ENCODE measurements at places on chromosomes 1 and 21. TPM values are rescaled to one million over a fixed set of nuclear protein-coding genes. Genes with fewer than 3 reads are reported as not detected.

GRCh38 chr1:3027611-3028371 is 6.5 kb downstream of the ACTRT2 start:
- no peaks in the 10 kb centered on the region for H3K36me3 ChIP-seq
- DNase-seq, result no peak
- no peak overlapping the region for H3K27ac ChIP-seq
- H3K4me1 ChIP-seq, result peaks cover 6% of the 10 kb centered on the region
- peaks cover 49% of the 10 kb centered on the region for H3K27me3 ChIP-seq

GRCh38 chr1:52588535-52588934 is 13.6 kb upstream of the GPX7 start:
- no peaks in the 10 kb centered on the region for H3K36me3 ChIP-seq
- H3K27ac ChIP-seq, result no peak overlapping the region
- no peak for DNase-seq
- H3K4me1 ChIP-seq, result no peaks in the 10 kb centered on the region

GRCh38 chr1:58312971-58313563 is 233.5 kb downstream of the OMA1 start:
- no peak overlapping the region for H3K27ac ChIP-seq
- no peaks in the 10 kb centered on the region for H3K36me3 ChIP-seq
- no peak for DNase-seq

DNA sequence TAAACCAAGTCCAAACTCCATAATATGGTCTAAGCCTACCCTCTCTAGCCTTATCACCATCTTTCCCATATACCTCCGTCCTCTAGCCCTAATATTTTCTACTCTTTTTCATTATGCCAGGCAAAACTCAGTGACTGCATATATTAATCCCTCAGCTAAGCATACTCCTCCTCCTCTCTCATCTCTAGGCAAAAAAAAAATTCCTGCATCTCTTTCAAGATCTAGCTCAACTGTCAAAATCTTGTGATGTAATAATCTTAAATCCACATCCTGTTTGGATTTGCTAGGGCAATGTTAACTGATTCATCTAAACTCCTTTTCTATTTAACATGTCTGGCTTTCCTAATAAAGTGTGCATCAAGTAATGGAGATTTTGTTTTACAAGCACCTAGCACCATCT is 20.4 kb downstream of the PRPF38A start:
- H3K4me3 ChIP-seq, result no peak overlapping the region
- peaks cover 20% of the 10 kb centered on the region for H3K4me1 ChIP-seq
- H3K27me3 ChIP-seq, result no peaks in the 10 kb centered on the region
- H3K27ac ChIP-seq, result peak overlapping the region; percentile 69
- peaks cover 2% of the 10 kb centered on the region for H3K36me3 ChIP-seq
- DNase-seq, result no peak

- DNase-seq, result no peak
- H3K36me3 ChIP-seq, result no peaks in the 10 kb centered on the region
- no peaks in the 10 kb centered on the region for H3K4me1 ChIP-seq
- H3K4me3 ChIP-seq, result no peak overlapping the region
- H3K27ac ChIP-seq, result no peak overlapping the region
Measured at GRCh38 chr1:212500983-212501382, 68.3 kb downstream of the NENF start.

PDE4B gene
- total RNA-seq, result 50.2 TPM

GRCh38 chr1:114216431-114217173 is 62.9 kb upstream of the SYT6 start:
- no peak overlapping the region for H3K27ac ChIP-seq
- H3K36me3 ChIP-seq, result no peaks in the 10 kb centered on the region
- no peaks in the 10 kb centered on the region for H3K4me1 ChIP-seq
- no peaks in the 10 kb centered on the region for H3K27me3 ChIP-seq
- DNase-seq, result no peak
- no peak overlapping the region for H3K4me3 ChIP-seq

S100A3 gene
- not detected for total RNA-seq

AZIN2 gene
- 10.7 TPM for total RNA-seq

C2CD2 gene
- 15.0 TPM for total RNA-seq

- no peak overlapping the region for H3K4me3 ChIP-seq
- no peaks in the 10 kb centered on the region for H3K27me3 ChIP-seq
- DNase-seq, result no peak
- H3K27ac ChIP-seq, result peak overlapping the region; percentile 75
- no peaks in the 10 kb centered on the region for H3K36me3 ChIP-seq
Measured at GRCh38 chr1:12170263-12170671, 3.5 kb downstream of the TNFRSF1B start.

DNA sequence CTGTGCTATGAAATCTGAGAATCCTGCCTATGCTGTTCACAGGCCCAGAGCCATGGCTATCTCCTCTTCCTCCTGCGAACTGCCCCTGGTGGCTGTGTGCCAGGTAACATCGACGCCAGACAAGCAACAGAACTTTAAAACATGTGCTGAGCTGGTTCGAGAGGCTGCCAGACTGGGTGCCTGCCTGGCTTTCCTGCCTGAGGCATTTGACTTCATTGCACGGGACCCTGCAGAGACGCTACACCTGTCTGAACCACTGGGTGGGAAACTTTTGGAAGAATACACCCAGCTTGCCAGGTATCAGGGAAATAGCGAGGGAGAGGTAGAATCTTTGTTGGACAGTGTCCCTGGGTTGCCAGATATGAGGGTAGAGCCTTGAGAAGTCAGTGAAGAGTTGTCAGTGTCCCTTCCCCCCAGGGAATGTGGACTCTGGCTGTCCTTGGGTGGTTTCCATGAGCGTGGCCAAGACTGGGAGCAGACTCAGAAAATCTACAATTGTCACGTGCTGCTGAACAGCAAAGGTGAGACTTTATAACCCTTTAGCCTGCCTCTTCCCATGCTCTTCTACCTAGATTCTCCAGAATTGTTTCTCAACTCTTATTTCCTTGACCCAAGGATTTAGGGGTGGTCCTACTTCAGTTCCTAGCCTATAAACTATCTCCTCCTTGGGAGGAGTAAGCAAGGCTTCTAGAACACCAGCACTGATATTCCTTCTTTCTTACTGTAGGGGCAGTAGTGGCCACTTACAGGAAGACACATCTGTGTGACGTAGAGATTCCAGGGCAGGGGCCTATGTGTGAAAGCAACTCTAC is 1.4 kb downstream of the NIT1 start:
- H3K27ac ChIP-seq, result peak overlapping the region; percentile 89
- H3K4me3 ChIP-seq, result no peak overlapping the region
- no peaks in the 10 kb centered on the region for H3K27me3 ChIP-seq
- DNase-seq, result peak; percentile 33
- H3K36me3 ChIP-seq, result peaks cover 15% of the 10 kb centered on the region
- H3K4me1 ChIP-seq, result peaks cover 20% of the 10 kb centered on the region

All from T-cell (primary cell).